ENCODE measurements at places on chromosomes 6 and 20.

DNA sequence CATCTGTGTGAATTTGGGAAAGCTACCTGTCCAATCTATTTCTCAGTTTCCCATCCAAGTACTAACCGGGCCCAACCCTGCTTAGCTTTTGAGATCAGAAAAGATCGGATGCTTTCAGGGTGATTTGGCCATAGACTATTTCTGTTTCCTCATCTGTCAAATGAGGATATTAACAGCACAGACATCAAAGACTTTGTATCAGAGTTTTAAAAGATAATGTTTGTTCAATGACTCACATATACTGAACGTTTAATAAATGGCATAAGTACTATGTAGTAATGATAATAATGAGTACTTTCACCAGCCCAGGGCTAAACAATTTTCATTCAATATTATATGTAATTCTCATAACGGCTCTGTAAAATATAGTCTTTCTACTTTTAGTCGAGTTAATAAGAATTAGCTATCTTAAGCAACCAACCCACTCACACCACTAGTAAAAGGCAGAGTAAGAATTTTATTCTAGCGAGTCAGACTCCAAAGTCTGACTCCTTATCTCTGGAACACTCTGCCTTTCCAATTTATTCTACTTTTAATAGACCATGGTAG is 216.5 kb downstream of the ARHGAP18 start:
- peak; percentile 0 for DNase-seq

DNA sequence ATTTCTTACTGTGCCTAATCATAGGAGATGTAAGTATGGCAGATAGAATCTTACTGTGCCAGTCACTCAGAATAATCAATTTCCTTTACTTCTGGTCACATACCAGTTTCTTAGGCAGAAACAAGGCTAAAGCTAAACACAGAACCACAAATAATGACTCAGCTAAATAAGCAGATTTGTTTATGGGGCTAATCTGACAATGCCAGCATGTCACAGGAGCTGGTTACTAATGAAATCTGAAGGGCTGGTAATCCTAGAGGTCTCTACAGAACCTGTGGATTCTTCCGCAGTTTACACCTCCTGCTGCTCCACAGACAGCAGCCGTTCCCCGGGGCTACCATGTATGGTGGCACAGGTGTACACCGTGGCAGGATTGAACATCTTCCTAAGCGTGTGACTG is 80.8 kb downstream of the LYRM4 start:
- DNase-seq, result no peak

DNA sequence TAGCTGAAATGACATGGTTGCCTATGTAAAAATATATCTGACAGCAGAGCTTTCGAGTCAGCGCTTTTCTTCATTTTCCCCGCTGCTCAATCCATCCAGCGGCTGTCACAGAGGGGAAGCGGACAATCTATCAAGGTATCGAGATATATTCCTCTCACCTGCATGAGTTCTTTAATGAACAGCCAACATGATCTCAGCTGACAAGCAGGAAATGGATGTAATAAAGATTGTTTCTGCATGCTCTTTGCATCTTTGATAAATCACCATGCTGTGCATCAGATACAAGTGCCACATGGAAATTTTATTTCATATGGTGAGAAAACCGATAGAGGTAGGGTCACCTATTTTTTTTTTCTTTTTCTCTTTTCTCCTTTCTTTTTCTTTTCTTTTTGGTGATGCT is 602.3 kb upstream of the MMS22L start:
- no peak for DNase-seq

- no peak for DNase-seq
Observed at GRCh38 chr6:130717657-130718056, 109.5 kb upstream of the SMLR1 start.

Measured in amniotic stem cell (primary cell).